ENCODE measurements at places on chromosomes 5 and 9. TPM values are rescaled to one million over a fixed set of nuclear protein-coding genes. Genes with fewer than 3 reads are reported as not detected.

DNA sequence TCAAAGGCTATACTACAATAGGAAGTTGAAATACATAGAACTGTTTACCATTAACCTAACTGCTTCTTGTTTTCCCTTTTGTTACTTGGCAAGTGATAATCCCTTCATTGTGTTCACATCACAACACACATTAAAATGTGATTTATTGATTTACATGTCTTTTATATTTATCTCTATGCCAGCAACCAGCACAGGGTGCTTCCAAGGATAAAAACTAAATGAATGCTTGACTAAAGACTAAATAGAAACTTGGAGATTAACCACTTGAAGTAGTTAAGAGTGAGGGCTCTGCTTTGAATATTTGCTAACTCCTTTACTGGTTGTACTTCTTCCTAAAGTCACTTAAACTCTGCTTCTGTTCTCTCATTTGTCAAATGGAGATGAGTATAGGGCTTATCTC lies 1730.6 kb downstream of the EFNA5 start:
- H3K36me3 ChIP-seq = peaks cover 11% of the 10 kb centered on the region
- no peak overlapping the region for H3K4me3 ChIP-seq
- H3K27ac ChIP-seq = no peak overlapping the region
- no peaks in the 10 kb centered on the region for H3K27me3 ChIP-seq

Gene LCN15
- total RNA-seq = not detected

Gene FSTL4
- not detected for total RNA-seq

DNA sequence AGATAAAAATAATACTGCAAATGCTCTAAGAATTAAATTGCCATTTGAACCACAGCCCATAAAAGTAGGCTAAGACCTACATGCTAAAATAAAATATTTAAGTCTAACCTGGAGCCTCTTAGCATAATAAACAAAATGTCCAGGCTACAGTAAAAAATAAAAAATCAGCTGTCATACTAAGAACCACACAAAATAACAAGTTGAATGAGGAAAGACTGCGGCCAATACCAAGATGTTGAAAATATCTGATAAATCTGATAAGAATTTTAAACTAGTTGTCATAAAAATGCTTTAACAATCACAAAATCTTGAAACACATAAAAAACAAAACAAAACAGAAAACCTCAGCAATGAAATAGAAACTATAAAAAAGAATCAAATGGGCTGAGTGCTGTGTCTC lies 336.9 kb upstream of the MSX2 start:
- H3K27me3 ChIP-seq = peaks cover 18% of the 10 kb centered on the region
- H3K4me3 ChIP-seq = no peak overlapping the region
- DNase-seq = no peak
- H3K4me1 ChIP-seq = peaks cover 31% of the 10 kb centered on the region
- H3K36me3 ChIP-seq = peaks cover 4% of the 10 kb centered on the region

Gene NCS1
- total RNA-seq = 37.7 TPM

DNA sequence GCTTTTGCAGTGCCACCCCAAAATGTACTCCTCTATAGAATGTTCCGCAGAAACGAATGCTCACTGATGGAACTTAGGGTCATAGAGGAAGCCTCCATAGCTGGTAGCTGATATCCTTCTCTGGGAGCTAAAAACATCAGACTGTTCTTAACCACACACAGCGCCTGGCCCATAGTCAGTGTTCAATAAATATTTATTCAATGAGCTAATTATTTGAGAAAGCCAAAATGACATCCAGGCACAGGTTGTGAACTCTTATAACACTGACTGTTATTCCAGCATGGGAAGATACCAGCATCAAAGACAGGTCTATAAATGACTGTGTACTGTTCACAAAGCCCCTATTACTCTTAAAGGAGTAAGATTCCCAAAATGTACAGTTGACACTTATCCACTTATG lies 12.9 kb downstream of the GDF9 start:
- no peak overlapping the region for H3K27ac ChIP-seq
- no peaks in the 10 kb centered on the region for H3K36me3 ChIP-seq
- H3K4me3 ChIP-seq = no peak overlapping the region
- no peaks in the 10 kb centered on the region for H3K4me1 ChIP-seq
- H3K27me3 ChIP-seq = peaks cover 8% of the 10 kb centered on the region

DNA sequence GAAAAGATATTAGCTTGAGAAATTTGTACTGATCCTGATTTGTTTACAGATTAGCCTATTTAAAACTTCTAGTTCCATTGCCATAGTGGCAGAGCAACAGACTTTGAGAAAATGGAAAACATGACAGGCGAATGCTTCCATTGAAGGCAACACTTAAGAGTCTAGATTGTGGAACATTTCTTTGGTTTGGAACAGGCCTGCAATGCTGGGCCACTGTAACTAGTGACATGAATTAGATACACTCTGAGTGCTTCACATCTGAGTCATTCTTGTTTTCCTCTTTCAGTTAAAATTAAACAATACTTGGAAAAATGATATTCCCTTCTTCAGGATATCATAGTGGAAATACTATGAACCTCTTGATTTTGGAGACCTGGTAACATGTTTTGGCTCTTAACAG lies 453.6 kb upstream of the TUSC1 start:
- H3K27ac ChIP-seq = no peak overlapping the region

DNA sequence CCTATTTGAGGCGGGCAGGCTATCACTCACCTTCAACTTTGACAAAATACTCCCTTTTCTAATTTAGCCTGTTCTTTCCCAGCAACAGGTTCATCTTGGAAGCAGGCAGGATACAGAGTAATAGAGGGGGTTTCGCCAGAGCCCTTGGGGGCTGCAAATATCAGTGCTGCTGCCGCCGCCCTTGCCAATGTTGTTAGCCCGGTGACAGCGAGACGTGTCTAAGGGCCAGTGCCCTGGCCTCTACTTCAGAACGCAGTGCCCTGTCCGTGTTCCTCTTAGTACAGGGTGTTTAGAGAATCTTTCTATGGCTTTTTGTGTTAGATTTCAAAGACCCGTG lies 703 bp downstream of the FAM120AOS start:
- no peaks in the 10 kb centered on the region for H3K27me3 ChIP-seq
- peaks cover 9% of the 10 kb centered on the region for H3K36me3 ChIP-seq
- no peak for DNase-seq
- peak overlapping the region; percentile 92 for H3K27ac ChIP-seq
- H3K4me3 ChIP-seq = peak overlapping the region; percentile 93
- peaks cover 38% of the 10 kb centered on the region for H3K4me1 ChIP-seq

Gene HMHB1
- total RNA-seq = not detected
